Effector CD4-positive, alpha-beta T cell (primary cell): ENCODE measurements at places on chromosomes 5 and 9.

DNA sequence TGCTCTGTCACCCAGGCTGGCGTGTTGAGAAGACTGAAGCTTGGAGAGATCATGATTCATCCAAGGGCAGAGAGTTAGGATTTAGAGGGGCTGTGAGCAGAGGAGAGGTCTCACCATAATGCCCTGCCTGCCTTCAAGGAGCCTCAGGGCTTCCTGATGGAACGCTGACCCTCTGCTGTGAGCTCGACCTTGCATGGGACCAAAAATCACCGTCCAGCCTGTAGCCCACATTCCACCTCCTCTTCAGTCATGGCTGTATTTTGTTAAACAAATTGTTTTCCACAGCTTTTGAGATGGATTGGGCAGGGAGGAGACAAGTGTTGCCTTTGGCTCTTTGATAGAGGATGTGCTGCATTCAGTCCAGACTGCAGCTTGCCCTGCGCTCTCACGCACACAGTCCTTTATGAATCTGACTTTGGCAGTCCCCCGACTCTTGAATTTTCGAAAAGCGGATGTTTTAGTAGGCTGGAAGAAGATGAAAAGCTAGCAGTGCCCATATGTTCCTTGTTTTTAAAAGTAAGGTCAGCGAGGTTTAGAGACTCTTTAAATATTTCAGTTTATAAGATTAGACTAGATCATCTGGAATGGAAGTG, 79.5 kb downstream of the MVB12B start:
- no peak for DNase-seq

GRCh38 chr5:32182463-32183063, 8.4 kb upstream of the GOLPH3 start:
- no peak for DNase-seq

DNA sequence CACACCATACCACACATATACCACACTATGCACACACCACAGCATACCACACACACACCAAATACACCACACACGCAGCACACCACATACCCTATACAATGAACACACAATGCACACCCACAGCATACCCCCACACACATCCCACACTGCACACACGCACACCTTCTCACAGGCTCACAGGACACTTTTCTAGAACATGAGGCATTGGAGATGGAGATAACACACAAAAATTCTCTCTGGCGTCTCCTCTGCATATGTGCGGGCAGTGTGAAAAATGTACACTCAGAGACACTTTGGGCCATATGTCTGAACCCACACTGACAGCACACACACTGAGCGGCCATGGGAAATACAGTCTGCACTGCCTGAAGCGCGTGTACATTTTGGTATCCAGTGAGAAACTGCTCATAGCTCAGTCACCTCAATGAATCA, 278.1 kb downstream of the GADD45G start:
- no peak for DNase-seq

DNA sequence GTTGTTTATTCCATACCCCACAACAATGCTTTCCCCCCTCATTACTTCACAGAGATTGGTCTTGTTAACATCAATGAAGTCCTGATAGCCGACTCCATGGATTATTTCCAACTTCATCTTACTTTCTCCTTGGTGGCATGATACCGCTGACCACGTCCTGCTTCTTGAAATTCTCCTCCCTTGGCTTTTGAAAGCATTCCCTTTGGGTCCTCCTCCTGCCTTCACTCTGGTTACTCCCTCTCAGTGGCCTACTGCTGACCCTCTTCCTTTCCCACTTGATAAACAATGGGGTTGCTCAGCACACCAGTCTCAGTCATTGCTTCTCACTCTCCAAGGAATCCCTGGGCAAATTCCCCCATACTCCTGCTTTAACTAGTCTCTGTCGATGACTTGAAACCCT, 283.9 kb downstream of the SEC61B start:
- DNase-seq, result no peak

GRCh38 chr9:114116126-114116747, 17.1 kb upstream of the KIF12 start:
- DNase-seq, result no peak

- DNase-seq, result no peak
Measured at GRCh38 chr5:163134061-163134460, 303.3 kb upstream of the CCNG1 start.

GRCh38 chr9:129701054-129701453, 35.6 kb downstream of the PRRX2 start:
- no peak for DNase-seq

DNA sequence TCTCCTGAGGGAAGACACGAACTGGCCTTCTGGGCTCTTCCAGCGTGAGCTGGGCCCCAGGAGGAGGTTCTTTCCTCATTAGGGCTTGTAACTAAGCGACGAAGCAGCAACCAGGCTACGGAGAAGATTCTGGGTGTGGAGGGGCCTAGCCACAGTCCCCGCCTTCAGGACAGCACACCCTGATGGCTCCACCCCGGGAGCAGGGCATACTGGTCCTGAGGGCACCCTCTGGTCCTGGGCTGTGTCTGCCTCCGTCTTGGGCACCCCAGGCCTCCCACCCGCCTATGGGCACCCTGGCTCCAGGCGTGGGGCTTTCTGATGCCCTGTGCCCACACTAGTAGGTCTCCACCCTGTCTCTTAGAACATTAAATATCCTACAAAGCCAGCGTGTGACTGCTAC, 136.4 kb downstream of the OLFM1 start:
- DNase-seq, result no peak

- no peak for DNase-seq
Measured at GRCh38 chr9:71607461-71607881, 160.8 kb downstream of the CEMIP2 start.

DNA sequence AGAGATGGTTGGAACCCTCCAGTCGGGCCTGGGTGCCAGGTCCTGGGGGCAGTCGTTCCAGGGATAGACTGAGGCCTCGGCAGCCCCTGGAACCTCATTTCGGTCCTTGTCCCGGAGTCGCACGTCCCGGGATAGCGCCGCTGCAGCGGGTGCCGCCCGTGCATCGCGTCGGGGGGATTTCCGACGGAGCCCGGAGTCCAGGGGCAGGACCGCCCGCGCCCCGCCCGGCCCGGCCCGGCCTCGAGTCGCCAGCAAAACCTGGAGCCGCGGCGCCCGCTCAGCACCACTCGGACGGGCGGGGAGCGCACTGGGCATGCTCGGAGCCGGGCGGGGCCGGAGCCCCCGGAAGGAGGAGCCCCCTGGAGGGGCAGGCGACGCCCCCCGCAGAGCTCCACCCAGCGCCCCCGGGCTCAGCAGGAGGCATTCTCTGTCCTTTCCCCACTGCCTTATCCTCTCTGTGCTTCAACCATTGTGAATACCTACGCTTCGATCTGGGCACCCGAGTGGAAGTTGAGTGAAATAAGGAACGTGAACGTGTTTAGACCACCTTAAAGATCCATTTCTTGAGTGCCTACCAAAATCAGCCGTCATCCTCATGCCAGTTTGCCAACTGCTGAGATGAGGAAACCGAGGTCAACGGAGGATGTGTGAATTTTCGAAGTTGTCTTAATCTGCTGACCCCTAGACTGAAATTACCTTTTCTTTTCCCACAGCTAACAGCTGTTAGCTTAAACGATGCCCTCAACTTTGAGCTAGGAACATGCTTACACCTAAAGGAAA, 1.7 kb upstream of the PTPN3 start:
- no peak for DNase-seq

DNA sequence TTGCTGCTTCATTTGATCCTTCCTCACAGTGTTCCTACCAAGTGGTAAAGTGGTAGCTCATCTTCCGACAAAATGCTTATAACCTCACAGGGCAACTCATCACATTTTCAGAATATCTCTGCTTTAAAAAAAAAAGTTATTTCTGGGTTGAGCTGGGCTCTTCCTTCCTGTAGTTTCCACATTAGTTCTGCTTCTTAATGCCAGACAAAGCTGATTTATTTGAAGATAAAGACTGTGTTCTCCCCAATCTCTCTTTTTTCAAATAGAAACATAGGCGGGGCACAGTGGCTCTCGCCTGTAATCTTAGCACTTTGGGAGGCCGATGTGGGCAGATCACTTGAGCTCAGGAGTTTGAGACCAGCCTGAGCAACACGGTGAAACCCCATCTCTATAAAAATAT, 273.1 kb downstream of the ACTL7B start:
- no peak for DNase-seq

DNA sequence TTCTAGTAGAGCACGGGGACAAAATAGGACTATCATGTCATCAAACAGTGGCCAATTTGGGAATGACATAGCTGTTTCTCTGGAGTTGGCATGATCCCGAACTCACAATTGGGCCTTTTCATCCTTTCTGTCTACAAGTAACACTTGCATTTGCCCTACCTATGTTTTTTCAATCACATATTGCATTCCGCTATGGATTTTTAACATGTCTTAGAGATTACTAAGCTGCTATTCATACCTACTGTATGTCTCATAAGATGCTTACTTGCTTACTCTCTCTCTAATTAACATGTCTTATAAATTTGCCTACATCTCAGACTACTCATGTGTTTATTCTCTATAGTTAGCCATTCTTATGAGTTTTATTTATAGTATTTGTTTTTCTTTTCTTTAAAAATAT, 341.2 kb upstream of the CTNND2 start:
- no peak for DNase-seq

GRCh38 chr5:54620141-54620933, 102.8 kb downstream of the SNX18 start:
- no peak for DNase-seq

DNA sequence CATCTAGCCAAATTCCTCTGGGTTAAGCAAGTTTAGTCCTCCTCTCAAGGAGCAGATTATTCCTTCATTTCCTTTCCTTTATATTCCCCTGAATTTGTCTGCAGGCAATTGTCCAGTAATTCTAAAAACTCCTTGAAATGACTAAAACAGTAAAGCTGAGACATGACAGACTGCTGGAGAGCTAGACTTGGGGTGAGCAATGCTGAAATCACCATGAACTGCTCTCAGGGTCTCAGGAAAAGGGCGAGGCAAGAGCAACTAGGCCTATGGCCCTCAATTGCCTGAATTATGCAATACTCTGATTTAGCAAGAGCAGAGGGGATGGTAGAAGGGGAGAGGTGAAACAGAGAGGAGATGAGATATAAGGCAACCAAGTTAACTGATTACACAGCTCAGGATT, 172.9 kb upstream of the NREP start:
- DNase-seq, result no peak

DNA sequence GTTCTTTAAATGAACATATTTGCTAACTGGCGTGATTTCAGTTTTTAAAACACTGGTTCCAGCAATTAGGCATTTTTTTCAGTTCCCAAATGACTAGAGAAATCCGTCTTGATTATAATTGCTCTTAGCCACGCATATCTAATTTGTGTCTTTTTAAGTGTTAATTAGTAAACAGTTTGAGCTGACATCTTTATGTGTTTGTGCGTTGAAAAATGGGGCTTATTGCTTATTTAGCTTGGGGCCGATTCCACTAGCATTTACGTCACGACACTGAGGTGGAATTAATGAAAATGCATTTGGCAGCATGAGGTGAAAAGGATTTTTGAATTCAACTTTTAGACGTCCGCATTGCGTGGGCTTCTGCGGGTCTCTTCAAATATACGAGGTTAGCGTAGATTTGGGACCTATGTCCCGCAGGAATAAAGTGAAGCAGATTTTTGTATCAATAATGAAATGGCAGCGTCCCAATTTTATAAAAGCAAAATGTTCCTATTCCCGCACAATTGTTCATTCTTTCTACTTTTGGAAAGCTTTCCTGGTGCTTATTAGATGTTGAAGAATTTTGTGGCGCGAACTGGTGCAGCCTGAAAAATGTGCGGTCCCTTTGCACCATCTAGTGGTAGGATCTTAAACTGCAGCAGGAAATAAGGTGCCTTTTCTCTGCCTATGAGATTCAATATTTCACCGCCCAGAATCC, 122.7 kb upstream of the LMX1B start:
- DNase-seq, result peak; percentile 56
